Caudate nucleus (tissue), 63 donors: ENCODE measurements at places on chromosomes 2 and 18.

DNA sequence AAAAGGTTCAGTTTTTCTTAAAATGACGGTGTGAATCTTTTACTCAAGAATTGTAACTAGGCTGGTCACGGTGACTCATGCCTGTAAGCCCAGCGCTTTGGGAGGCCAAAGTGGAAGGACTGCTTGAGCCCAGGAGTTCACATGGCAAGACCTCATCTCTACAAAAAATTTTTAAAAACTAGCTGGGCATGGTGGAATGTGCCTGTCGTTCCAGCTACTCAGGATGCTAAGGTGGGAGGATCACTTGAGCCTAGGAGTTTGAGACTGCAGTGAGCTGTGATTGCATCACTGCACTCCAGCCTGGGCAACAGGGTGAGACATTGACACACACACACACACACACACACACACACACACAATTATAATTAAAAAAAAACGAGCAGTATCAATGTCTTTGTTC lies 369.8 kb downstream of the DPP10 start:
- DNase-seq = no peak

DNA sequence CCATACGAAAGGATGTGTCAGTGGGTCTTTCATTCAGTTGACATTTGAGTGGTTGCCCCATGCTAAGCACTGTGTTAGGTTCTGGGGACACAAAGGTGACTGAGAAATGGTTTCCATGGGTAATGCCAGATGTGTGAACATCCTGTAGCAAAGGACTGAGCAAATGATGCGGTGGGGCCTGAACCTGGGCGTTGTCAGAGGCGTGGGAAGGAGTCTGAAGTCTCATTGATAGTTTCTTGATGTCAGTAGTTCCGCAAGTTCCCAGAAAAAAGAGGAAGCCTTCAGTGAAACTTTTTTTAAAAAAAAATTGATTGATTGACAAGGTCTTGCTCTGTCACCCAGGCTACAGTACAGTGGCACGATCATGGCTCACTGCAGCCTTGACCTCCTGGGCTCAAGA lies 56.9 kb downstream of the LIMS1 start:
- no peak for DNase-seq

GRCh38 chr18:80250740-80251364 lies 3.5 kb upstream of the PARD6G start:
- DNase-seq = no peak

DNA sequence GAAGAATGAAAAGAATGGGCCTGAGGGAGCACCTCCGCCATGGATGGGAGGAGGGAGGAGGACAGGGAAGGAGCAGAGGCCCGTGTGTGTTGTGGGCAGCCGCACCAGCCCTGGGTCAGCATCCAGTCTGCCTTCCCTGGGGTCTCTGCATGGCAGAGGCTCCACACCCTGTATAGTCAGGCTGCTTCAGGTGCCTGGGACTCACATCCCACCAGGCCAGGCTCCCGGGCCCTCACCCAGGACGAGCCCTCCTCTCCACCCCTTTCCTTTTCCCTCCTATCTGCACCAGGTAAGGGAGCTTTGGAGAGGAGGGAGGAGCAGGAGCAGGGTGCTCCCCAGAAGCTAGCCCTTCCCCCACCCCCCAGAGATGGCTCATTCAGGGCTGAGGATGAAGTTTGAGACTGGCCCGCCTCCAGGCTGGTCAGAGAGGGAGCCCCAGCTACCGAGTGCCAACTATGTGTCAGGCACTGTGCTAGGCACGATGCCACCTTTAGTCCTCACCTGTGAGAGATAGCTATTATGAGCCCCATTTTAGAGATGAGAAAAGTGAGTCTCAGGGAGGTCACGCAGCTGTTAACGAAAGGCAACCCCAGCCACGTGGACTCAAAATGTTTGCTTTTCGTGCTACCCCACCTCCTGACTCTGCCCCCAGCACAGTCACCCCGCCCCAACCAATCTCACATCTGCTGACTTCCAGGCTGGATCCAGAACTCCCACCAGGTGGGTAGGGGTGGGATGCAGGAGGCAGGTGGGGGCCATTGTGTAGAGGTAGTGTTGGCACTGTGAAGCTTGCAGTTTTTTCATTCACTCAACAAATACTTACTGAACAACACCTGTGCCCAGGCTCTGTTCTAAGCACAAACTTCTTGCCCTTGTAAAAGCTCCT lies 242.1 kb downstream of the DYSF start:
- no peak for DNase-seq

DNA sequence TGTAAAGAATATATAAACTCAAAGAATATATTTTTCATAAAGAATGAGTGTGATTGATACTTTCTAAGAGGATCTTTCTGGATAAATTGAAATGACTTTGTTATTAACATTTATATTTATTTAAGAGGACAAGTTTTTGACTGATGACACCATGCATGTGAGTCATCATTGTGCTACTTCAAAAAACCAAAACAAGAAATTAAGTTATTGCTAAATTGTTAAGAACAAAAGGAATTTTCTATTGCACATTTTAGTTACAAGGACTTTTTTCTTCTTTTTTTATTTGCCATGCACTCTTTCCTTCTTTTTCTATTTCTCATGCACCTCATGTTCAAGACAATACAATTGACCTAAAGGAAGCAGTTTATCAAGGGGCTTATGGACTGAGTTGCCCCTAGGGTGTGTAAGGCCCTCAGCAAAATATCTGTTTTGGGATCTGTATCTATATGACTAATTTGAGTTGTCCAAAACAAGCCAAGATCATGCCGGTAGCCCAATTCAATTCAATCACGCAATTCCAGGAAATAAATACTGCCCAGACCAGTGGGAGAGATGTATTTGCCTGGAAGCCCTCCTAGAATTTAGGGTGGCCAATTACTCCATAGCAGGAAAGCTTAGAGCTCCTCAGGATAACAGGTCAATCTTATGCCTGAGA lies 654.3 kb downstream of the METTL4 start:
- no peak for DNase-seq

DNA sequence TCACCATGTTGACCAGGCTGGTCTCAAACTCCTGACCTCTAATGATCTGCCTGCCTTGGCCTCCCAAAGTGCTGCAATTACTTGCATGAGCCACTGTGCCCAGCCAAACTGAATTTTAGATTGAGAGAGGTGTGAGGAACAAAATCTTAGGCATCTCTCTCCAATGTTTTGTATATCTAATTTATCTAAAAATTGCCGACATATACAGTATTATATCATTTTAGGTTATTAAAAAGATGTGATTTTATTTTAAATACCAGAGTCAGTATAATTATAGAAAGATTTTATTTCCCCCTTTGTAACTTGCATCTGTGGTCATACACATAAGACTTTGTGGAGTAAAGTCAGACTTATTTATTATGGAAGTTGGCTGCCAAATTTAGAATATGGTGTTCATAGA lies 10.1 kb downstream of the PMS1 start:
- no peak for DNase-seq

GRCh38 chr18:7233134-7233810 lies 2.4 kb downstream of the LRRC30 start:
- no peak for DNase-seq

GRCh38 chr2:29847886-29848285 lies 73.5 kb downstream of the ALK start:
- DNase-seq = no peak

DNA sequence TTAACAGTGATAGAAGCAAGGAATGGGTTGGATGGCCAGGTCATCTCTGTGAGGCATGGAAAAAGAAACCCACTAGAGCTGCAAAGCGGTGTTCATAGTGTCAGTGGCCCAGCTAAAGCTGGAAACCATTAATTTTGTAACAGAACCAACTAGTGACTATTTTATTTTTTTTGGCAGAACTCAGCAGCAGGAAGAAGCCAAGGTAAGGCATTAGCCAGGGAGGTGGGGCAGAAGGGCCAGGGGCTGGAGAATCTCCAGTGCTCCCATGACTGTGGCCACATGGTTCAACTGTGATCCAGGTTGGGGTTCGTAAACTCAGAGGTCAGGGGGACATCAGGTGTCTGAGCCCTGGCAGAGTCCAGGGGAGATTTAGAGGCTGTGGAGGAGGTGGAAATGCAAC lies 25.9 kb upstream of the YES1 start:
- no peak for DNase-seq

DNA sequence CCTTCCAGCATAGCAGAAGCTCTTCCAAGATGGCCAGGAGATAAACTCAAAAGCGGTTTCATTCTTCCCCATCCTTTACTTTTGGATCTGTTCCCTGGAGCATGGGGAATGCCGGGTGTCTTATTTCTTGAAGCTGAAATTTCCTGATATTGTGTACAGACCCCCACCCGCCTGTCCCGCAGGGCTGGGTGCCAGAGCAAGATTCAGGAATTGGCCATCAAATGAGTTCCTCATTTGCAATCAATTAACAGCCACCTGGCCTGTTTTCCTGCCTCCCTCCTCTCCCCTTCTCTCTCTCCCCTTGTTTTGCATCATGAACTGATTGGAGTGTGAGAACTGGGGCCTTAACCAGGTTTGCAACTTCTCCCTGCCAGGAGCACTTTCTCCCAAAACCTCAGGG lies 202.1 kb downstream of the SH3RF3 start:
- no peak for DNase-seq

DNA sequence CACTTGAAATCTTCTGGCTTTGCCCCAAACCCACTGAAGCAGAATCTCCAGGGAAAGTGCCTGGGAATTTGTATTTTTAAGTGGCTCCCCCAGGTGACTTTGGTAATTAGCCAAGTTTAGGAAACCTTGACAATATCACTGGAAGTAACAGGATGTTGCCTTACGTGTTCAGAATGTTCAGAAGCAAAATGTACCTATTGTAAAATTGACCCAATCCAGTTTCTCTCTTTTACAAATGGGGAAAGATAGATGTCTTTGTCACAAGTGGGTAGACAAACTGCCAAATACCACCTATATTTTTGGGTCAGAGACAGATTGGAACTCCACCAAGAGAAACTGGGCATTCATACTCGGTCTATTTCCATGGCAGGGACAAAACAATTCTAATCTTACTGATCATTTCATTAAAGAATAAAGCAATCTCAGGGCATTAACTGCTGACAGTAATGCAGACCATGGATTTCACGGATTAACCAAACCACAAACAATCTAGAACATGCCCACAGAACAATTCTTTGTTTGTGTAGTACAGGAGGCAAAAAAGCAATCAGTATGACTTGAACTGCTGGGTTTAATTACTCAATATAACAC lies 255.8 kb downstream of the ERBB4 start:
- DNase-seq = no peak

DNA sequence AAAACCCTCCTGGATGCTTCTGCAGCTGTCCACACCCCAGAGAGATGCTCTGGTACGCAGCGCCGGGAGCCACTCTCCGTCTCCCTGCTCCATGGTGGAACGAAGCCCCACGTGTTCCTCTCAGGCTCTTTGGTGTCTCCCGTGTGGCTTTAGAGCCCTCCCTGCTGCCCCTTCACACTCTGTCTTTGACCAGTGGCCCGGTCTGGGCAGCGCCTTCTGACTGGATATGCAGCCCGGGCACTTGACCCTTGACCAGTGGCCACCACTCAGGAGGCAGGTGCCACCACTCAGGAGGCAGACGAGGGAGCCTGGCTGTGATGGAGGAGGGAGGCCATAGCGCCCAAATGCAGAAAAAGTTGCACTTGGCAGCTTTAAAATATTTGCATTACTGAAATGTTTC lies 214.5 kb upstream of the SALL3 start:
- DNase-seq = no peak

DNA sequence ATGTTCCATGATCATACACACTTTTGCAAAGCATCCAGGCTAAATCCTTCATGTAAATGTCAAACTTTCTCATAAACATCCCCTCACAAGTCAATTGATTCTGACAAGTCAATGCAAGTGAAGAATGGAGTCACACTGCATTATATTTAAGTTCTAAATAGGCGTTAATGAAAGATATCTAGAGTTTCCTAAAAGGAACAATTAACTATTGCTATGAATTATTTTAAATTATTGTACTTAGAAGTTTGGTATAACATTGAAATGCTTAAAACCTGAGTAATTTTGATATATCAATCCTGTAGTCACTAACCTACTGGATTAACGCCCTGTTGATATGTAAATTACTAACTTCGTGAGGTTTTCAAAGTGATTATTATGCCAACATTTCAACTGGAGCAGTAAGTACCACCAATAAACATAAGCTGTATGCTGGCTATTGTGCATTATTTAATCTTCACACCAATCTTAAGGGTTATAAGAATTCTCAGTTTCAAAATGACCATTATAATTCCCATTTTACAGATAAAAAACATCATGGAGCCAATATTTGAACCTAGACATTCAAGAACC lies 884.3 kb downstream of the ERBB4 start:
- DNase-seq = no peak

DNA sequence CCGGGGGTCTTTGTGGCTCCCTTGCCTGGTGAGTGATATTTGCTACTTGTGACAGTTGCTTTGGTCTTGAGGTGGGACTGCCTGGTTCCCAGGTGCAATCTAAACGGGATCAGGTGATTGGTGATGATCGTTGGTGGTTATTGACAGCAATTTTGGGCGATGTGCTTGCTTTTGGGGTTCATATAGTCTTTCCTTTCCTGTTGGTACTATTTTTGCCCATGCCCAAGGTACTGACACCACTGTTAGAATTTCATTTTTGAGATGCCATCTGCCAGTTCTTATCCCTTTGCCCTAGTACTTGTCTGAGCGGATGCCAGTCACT lies 573 bp downstream of the WDR7 start:
- DNase-seq = no peak

DNA sequence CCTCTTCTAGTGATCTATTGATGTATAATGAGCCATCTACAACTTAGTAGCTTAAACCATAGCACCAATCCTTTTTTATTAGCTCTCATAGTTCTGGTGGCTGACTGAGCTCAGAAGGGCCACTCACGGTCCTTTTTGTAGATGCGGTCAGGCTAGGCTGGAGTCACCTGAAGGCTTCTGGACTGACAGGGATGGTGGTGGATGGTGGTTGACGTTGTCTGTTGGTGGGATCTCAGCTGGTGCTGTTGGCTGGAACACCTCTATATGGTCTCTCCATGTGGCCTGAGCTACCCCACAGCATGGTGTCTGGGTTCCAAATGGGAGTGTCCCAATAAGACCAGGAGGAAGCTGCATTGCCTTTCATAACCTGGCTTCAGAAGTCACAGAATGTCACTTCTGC lies 68.0 kb downstream of the BCL2L11 start:
- DNase-seq = no peak

GRCh38 chr2:85326406-85327159 lies 1.2 kb downstream of the TGOLN2 start:
- DNase-seq = no peak

DNA sequence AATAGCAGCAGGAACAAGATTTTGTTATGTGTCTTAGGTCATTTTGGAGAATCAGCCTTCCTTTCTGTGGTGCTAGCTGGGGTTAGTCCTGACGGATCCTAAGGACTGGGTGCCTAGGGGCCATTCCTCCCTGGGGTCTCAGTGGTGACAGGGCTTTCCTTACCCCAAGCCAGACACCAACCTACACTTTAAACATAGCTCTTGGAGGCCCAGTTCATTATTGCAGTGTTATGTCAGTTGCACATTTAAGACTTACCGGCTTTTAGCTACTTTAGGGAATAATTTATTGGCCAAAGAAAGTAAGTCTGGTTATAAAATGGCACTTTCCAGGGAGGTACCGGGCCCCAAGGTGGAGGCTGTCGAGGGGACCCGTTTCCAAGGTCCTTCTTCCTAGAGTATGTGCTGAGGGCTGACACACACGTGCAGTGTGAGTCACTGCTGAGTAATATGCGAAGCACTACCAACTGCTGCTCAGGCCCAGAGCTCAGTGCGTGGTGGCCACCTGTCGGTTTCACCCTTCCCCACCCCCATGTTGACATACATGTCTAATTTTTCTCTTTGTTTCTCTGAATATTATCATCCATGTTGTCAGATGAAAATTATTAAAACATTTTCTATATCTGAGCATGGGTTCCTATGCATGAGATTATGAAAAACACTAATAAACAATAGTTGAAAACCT lies 37.0 kb upstream of the GRHL1 start:
- DNase-seq = no peak
